Upper lobe of left lung (tissue), 6 donors: ENCODE measurements at places on chromosomes 1 and 21. TPM values are rescaled to one million over a fixed set of nuclear protein-coding genes. Genes with fewer than 3 reads are reported as not detected.

- no peaks in the 10 kb centered on the region for H3K27me3 ChIP-seq
- no peak for DNase-seq
- peak overlapping the region; percentile 59 for H3K27ac ChIP-seq
- H3K4me1 ChIP-seq, result peaks cover 44% of the 10 kb centered on the region
- no peak overlapping the region for H3K4me3 ChIP-seq
- peaks cover 4% of the 10 kb centered on the region for H3K36me3 ChIP-seq
Observed at GRCh38 chr1:246579818-246580217, 13.6 kb downstream of the CNST start.

GRCh38 chr1:84353695-84354094 lies 44.6 kb upstream of the DNASE2B start:
- no peaks in the 10 kb centered on the region for H3K4me1 ChIP-seq
- H3K27ac ChIP-seq, result no peak overlapping the region
- H3K36me3 ChIP-seq, result no peaks in the 10 kb centered on the region
- H3K4me3 ChIP-seq, result no peak overlapping the region
- H3K27me3 ChIP-seq, result no peaks in the 10 kb centered on the region

GRCh38 chr1:18970762-18971161 lies 14.3 kb upstream of the IFFO2 start:
- peaks cover 11% of the 10 kb centered on the region for H3K4me1 ChIP-seq
- no peak overlapping the region for H3K27ac ChIP-seq
- DNase-seq, result no peak
- no peaks in the 10 kb centered on the region for H3K27me3 ChIP-seq

- H3K27ac ChIP-seq, result no peak overlapping the region
- peaks cover 44% of the 10 kb centered on the region for H3K4me1 ChIP-seq
- no peaks in the 10 kb centered on the region for H3K36me3 ChIP-seq
- no peaks in the 10 kb centered on the region for H3K27me3 ChIP-seq
- no peak overlapping the region for H3K4me3 ChIP-seq
- DNase-seq, result no peak
Observed at GRCh38 chr1:212232090-212232489, 53.1 kb upstream of the PPP2R5A start.

DNA sequence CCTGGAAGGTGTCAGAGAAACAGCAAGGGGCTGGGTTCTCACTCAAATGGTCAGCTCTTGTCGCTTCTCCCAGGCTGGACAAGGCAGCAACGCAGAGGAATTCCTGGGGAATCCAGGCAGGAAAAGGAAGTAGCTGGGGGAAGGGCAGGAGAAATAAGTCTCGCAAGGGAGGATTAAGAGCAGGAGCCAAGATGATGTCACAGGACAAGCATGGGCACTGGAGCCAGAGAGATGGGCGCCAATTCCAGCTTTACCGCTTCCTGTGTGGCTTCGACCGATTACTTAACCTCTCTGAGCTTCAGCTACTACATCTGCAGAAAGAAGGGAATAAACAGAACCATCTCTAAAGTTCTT lies 70.5 kb downstream of the SSBP3 start:
- peak overlapping the region; percentile 85 for H3K27ac ChIP-seq
- H3K4me3 ChIP-seq, result peak overlapping the region; percentile 4
- no peaks in the 10 kb centered on the region for H3K27me3 ChIP-seq
- H3K4me1 ChIP-seq, result peaks cover 69% of the 10 kb centered on the region
- no peaks in the 10 kb centered on the region for H3K36me3 ChIP-seq

DNA sequence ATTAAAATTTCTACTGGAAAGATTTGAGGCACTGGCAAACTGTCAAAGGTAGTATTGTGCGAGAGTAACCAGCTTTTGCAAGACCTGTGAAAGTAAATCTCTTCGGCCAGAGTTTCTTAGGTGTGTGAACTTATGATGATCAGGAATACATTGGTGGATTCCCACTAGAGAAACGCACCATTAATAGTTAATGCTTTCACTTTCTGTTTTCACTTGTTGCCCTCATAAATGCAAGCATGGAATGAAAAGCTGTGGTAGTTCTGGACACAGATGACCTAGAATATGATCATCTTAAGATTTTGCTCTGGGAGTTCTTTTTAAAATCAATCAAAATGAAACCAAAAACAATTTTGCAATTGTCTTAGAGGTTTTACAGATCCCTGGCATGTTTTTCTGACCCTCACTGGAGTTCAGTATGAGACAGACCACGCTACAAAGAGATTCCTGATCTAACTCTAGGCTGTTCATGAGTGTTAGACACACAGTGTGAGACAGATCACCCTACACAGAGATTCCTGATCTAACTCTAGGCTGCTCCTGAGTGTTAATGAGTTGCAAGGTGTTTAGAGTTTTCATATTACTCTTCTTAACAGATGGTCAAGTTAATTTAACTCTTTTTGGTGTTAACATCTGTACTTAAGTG lies 98.8 kb downstream of the SDCCAG8 start:
- H3K27ac ChIP-seq, result no peak overlapping the region
- peaks cover 4% of the 10 kb centered on the region for H3K36me3 ChIP-seq
- DNase-seq, result no peak
- H3K27me3 ChIP-seq, result no peaks in the 10 kb centered on the region

- H3K27me3 ChIP-seq, result no peaks in the 10 kb centered on the region
- no peak overlapping the region for H3K4me3 ChIP-seq
- no peak overlapping the region for H3K27ac ChIP-seq
Observed at GRCh38 chr1:201754353-201754752, 74.6 kb upstream of the IPO9 start.

GRCh38 chr1:93641527-93641926 lies 40.1 kb downstream of the BCAR3 start:
- H3K27ac ChIP-seq, result no peak overlapping the region
- H3K27me3 ChIP-seq, result no peaks in the 10 kb centered on the region
- H3K36me3 ChIP-seq, result no peaks in the 10 kb centered on the region
- H3K4me1 ChIP-seq, result no peaks in the 10 kb centered on the region

- DNase-seq, result no peak
- no peak overlapping the region for H3K27ac ChIP-seq
- H3K36me3 ChIP-seq, result no peaks in the 10 kb centered on the region
- no peak overlapping the region for H3K4me3 ChIP-seq
- peaks cover 10% of the 10 kb centered on the region for H3K4me1 ChIP-seq
Observed at GRCh38 chr1:209589440-209589839, 5.9 kb downstream of the CAMK1G start.

DNA sequence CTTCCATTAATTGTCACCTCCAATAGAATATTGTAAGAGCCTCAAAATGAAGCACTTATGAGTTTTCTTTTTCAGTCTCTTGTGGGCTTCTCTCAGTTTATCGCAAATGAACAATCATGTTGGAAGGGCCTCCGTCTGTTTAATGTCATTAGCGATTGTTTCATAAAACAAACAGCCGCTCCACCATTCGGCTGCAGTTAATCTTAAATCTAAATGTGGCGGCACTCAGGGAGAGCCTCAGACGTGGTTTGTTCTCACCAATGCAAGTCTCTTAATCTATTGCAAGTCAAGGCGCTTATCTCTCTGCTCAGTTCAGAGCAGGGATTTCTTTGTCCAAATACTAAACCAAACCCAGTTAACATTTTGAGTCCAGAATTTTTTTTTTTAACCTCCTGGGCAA lies 34.9 kb upstream of the ESRRG start:
- no peak overlapping the region for H3K4me3 ChIP-seq
- H3K27ac ChIP-seq, result no peak overlapping the region
- H3K4me1 ChIP-seq, result no peaks in the 10 kb centered on the region
- no peak for DNase-seq
- no peaks in the 10 kb centered on the region for H3K36me3 ChIP-seq
- no peaks in the 10 kb centered on the region for H3K27me3 ChIP-seq

- peak; percentile 29 for DNase-seq
- peak overlapping the region; percentile 59 for H3K4me3 ChIP-seq
- no peaks in the 10 kb centered on the region for H3K36me3 ChIP-seq
- H3K27me3 ChIP-seq, result no peaks in the 10 kb centered on the region
Observed at GRCh38 chr1:40450495-40451237, 390 bp downstream of the ZFP69B start.

- H3K4me1 ChIP-seq, result peaks cover 6% of the 10 kb centered on the region
- H3K36me3 ChIP-seq, result no peaks in the 10 kb centered on the region
- H3K27me3 ChIP-seq, result no peaks in the 10 kb centered on the region
- no peak overlapping the region for H3K4me3 ChIP-seq
Observed at GRCh38 chr1:226958300-226958699, 18.2 kb downstream of the COQ8A start.

DNA sequence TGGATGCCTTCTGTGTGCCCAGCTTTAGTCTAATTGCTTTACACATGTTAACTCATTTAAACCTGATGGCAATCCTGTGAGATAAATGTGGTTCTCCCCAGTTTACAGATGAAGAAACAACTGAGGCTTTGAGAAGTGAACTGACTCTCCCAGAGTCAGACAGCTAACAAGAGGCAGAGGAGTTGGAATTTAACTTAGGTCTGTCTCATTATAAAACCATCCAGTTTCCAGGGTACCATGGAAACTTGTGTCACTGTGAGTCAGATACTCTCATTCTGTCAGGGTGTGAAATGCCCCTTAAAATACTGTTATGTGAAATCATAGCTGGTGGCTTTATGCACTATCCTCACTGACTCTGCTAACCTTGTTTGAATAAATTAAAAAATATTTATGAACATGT lies 206.6 kb downstream of the PBX1 start:
- no peak overlapping the region for H3K4me3 ChIP-seq
- no peaks in the 10 kb centered on the region for H3K36me3 ChIP-seq
- H3K4me1 ChIP-seq, result peaks cover 3% of the 10 kb centered on the region
- no peaks in the 10 kb centered on the region for H3K27me3 ChIP-seq

GRCh38 chr1:197783510-197783948 lies 8.2 kb upstream of the DENND1B start:
- no peak overlapping the region for H3K4me3 ChIP-seq
- no peaks in the 10 kb centered on the region for H3K36me3 ChIP-seq
- no peaks in the 10 kb centered on the region for H3K27me3 ChIP-seq
- no peak overlapping the region for H3K27ac ChIP-seq

DNA sequence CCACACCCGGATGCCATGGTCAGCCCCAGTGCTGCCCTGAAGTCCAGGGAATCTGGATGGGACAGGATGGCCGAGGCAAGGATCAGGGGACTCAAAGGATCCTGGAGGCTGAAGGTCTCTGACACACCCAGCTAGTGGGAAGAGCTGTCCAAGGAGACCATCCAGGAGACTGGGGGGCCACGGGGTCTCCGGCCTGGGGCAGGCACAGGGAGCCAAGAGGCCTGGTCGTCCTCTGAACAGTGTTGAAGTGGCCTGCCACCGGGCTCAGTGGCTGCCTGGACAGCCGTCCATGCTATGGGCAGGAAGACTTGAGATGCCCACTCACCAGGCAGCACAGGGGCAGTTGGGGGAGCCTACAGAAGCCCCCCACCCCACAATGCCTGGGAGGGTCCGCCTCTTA lies 41.9 kb downstream of the MEGF6 start:
- peaks cover 32% of the 10 kb centered on the region for H3K4me1 ChIP-seq
- no peak overlapping the region for H3K27ac ChIP-seq
- H3K27me3 ChIP-seq, result no peaks in the 10 kb centered on the region
- no peaks in the 10 kb centered on the region for H3K36me3 ChIP-seq
- DNase-seq, result no peak

DNA sequence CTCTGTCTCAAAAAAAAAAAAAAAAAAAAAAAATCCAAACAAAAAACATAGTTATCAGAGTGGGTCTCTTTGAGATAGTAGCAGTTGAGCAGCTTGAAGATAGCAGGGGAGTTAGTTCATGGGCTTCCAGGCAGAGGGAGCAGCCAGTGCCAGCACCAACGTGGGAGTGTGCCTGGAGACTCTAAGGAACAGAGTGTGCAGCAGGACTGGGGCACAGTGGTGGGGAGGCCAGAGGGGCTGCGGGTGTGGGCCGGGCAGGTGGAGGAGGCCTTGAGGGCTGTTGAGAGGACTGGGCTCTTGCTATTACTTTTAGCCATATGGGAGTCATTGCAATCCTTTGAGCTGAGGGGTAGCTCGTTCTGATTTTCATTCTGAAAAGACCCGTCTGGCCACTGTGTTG lies 63.8 kb downstream of the RYR2 start:
- H3K4me3 ChIP-seq, result no peak overlapping the region
- H3K4me1 ChIP-seq, result no peaks in the 10 kb centered on the region
- H3K27me3 ChIP-seq, result no peaks in the 10 kb centered on the region
- no peak for DNase-seq

DNA sequence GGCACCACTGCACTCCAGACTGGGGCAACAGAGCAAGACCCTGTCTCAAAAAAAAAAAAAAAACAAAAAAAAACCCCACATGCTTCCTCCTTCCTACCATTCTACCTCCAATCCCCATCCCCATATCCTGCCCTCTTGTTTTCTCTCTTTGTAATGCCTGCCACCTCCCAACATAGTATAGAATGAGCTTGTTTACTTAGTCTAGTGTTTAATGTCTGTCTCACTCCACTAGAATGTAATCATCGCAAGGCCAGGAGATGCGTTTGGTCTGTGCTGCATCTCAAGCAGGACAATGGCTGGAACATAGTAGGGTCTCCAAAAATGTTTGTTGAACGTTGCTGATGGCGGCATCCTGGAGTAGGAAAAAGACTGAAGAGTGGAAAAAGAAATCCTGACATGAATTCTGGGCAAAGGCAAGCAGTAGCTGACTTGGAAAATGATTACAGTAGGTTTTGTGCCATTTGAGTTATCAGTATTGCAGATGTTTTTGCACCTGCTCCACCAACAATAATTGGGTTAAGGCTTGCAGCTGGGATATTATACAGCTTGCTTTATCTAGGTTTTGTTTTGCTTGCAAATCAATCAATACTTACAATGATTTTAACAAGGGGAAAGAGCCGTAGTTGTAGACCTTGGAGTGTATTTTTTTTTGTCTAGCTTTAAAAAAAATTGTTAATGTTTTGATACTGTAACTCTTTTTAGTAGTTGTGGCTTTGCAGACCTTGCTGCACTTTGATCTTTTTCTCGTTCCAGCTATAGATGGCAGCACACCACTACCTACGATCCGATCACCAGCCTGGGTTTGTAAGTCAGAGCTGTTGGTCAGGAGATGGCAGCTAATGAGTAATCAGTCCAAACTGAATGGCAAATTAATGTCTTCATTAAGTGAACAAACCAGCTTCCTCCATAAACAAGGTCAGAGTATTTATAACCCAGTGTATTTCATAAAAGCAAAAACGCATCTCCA lies 62.4 kb downstream of the BACH1 start:
- no peaks in the 10 kb centered on the region for H3K4me1 ChIP-seq
- no peak overlapping the region for H3K4me3 ChIP-seq
- no peak overlapping the region for H3K27ac ChIP-seq
- no peak for DNase-seq

DNA sequence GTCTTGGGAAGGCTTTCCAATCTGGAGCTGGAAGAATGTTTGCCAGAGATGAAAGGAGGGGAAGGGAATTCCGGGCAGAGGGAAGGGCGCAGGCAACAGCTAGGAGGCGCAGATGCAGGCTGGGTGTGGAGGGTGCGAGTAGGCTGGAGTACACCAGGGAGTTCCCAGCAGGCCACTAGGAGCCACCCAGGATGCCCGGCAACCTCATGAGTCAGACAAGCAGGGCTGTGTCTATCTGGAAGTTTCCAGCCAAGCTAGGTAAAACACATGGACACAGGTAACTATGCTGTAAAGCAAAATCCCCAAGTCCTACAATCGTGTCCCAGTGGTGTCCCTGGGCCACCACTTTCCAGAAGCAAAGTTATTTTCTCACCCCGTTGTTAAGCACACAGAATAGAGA lies 990 bp upstream of the NBL1 start:
- H3K4me1 ChIP-seq, result peaks cover 29% of the 10 kb centered on the region
- H3K36me3 ChIP-seq, result no peaks in the 10 kb centered on the region
- no peak for DNase-seq
- peak overlapping the region; percentile 76 for H3K4me3 ChIP-seq
- H3K27me3 ChIP-seq, result no peaks in the 10 kb centered on the region

GRCh38 chr1:43648221-43648847 lies 1.6 kb upstream of the KDM4A start:
- no peaks in the 10 kb centered on the region for H3K36me3 ChIP-seq
- H3K27ac ChIP-seq, result peak overlapping the region; percentile 90
- H3K4me3 ChIP-seq, result no peak overlapping the region
- no peak for DNase-seq
- no peaks in the 10 kb centered on the region for H3K27me3 ChIP-seq

Gene MTARC1
- 12.4 TPM for total RNA-seq

Gene AIRE
- not detected for total RNA-seq

Gene KRTAP19-1
- not detected for total RNA-seq

Gene FAM229A
- 7.7 TPM for total RNA-seq

Gene FGR
- total RNA-seq, result 234 TPM

Gene TINAGL1
- total RNA-seq, result 191 TPM
